ENCODE measurements at places on chromosomes 2 and 18.

DNA sequence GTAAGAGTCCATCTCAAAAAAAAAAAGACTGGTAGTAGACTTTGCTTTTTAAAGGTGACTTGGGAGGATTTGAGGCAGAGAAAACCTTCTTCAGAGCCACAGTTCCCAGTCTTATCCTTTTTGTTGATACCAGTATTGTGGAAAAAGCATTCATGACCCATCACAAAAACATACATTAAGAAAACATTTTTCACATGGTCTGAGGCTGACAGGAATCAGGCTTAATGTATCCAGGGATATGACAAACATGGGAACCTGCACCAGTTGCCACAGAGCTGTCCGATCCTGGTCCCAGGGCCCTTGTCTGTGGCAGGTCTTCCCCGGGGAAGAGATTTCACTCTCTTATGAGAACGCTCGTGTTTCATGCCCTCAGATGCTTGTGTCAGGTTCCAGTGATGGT lies 21.8 kb downstream of the SPTBN1 start:
- DNase-seq, result no peak

GRCh38 chr2:44367591-44367990 lies 5.8 kb downstream of the CAMKMT start:
- DNase-seq, result no peak

- no peak for DNase-seq
Observed at GRCh38 chr18:75154997-75155396, 53.9 kb downstream of the PTGR3 start.

- DNase-seq, result no peak
Observed at GRCh38 chr2:219446101-219446504, 11.5 kb downstream of the SPEG start.

- no peak for DNase-seq
Observed at GRCh38 chr2:17517481-17518211, 594 bp downstream of the RAD51AP2 start.

- no peak for DNase-seq
Observed at GRCh38 chr2:149112713-149113112, 74.2 kb downstream of the LYPD6B start.

DNA sequence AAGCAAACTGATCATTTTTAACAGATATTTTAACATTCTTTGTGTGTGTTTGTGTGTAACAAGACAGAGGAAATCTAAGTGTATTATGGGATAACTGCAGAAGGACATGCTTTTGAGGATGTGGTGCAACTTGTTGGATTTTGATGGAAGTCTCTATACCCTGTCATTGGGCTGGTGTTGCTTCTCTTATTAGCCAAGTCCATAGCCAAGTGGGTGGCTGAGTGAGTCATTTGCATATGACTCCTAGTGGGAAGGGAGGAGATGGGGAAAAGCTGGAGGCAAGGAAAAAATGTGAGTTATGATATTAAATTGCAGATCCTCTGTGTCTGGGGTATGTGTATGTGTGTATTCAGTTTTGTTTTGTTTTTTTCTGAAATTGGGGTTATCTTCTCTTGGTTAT lies 879.9 kb downstream of the DCC start:
- DNase-seq, result no peak

GRCh38 chr18:59249199-59249774 lies 24.0 kb downstream of the RAX start:
- peak; percentile 78 for DNase-seq

DNA sequence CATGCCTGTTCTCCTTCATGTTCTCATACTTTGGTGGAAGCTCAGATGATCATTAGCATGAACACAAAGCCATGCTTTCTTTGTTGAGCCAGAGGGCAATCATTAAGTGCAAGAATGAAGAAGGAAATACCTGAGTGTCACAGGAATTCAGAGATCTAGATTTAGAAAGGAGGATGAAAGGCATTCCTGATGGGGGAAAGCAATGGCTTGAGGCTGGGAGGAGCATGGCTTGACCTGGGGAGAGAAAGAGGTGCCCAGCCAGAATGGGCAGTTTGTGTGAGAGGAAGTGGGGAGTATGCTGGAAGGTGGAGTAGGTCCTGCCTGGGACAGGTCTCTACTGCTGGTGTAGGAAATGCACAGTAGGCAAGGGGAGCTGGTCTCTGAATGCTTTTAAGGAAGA lies 35.1 kb downstream of the SLC4A3 start:
- DNase-seq, result no peak

DNA sequence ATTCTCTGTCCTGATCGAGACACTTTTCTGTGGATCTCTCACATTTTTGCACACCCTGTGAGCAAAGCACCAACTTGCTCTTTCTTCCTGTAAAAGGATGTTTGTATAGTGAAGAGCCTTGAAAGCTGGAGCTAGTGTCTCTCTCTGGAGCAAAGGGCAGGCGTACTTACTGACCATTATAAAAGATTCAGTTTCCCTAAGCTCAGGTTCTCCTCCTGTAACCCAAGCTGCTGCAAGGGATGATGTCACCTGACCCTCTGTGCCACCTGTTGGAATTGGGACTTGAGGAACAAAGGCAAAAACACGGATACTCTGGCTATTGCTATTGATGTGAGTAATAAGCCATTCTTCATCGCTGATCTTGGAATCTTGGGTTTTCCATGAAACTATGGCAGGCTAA lies 52.6 kb upstream of the NEMP2 start:
- no peak for DNase-seq

- no peak for DNase-seq
Observed at GRCh38 chr2:146363731-146364130, 1481.1 kb upstream of the ACVR2A start.

DNA sequence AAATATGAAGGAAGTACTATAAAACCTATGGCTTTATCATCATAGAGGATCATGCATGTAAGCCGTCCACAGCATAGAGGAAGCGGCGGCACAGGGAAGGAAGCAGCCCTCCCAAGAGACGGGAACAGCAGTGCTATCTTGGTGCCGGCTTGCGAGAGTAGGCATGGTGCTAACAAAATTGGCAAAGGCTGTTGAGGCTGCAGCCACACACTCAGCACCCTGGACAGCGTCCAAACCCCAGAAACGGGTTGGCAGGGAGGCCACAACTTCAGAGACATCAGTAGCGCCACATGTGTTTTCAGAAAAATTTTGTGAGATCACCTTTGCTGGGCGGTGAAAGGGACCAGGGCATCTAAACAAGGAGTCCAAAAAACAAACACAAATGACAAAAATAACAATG lies 37.7 kb downstream of the NETO1 start:
- no peak for DNase-seq

DNA sequence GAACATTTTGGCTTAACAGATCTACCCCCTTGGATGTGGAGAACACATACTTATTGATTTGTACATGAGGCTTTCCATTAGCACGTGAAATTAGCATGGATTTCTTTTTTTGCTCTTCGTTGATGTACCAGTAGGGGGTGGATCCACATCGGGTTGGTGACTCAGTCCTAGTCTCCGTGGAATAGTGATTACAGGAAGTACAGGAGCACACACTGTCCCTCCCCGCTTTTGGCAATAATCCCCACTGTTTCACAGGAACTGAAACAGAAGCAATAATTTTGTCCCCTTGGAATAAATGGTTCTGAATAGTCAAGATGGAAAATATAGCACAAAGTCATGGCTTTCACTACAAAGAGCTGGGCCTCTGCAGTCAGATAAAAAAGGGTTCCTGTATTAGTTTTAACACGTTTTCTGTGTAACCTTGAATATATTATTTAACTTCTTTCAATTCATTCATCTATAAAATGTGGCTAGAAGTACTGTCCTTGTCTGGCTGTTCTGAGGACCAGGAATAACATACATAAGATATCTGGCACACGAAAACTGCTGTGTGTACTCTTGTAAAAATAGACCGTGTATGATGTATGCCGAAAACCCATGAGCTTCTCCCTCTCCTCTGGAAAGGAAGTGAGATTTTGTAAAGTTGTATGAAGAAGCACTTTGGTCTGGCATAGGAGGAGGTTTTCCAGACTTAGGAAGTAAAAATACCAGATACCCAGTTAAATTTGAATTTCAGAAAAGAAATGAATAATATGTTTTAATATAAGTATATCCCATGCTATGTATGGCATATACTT lies 229.2 kb downstream of the GALR1 start:
- peak; percentile 6 for DNase-seq

- DNase-seq, result peak; percentile 26
Observed at GRCh38 chr2:229137639-229138038, 133.4 kb downstream of the PID1 start.

DNA sequence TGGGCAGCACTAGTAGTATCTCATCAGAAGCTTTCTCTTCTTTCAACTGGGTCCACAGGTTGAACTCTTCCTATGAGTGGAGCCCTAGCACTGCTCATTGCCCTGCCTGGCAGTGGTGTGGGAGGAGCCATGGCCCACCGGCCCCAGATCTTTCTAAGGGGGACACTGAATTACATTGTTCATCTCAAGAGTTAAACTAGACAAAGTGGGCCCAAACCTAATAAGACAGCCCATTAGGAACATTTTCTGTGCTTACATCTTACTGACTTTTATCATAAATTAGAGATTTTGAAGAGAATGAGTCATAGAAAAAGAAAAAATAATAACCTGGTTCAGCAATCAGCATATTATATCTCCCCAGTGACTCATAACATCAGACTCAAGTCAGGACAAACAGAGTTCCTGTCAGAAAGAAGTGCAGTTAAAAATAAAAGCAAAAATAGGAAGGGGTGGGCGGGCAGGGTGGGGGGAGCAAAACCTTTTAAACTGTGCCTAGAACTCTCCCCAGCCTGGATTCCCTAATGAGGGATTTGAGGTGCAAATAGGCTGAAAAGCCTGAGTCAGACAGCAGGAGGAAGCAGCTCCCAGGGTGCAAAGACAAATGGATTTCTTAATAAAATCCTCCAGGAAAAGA lies 161.6 kb upstream of the TRIB2 start:
- DNase-seq, result no peak

GRCh38 chr2:232927793-232928550 lies 57.9 kb downstream of the SNORC start:
- peak; percentile 15 for DNase-seq

GRCh38 chr2:200397785-200398184 lies 91.3 kb downstream of the SPATS2L start:
- DNase-seq, result no peak

GRCh38 chr2:49288902-49289700 lies 134.8 kb upstream of the FSHR start:
- no peak for DNase-seq

DNA sequence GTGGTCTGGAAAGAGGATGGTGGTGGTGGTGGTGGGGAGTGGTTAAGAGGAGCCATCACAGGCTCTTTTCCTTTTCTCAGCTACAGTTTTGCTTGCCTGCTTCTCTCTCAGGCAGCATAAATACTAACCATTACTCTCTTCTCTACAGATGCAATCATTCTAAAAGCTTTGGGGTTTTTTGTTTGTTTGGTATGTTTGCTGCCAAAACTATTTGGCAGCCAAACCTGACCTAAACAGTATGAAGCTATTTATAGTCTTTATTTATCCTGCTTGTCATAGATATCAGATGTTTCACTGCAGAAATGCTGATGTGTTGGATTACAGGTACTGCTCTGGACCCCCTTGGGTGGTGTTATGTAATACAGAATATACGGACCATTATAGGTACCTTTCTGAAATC lies 15.3 kb downstream of the SIX3 start:
- DNase-seq, result no peak

- DNase-seq, result no peak
Observed at GRCh38 chr2:41119489-41119888, 667.6 kb upstream of the SLC8A1 start.

DNA sequence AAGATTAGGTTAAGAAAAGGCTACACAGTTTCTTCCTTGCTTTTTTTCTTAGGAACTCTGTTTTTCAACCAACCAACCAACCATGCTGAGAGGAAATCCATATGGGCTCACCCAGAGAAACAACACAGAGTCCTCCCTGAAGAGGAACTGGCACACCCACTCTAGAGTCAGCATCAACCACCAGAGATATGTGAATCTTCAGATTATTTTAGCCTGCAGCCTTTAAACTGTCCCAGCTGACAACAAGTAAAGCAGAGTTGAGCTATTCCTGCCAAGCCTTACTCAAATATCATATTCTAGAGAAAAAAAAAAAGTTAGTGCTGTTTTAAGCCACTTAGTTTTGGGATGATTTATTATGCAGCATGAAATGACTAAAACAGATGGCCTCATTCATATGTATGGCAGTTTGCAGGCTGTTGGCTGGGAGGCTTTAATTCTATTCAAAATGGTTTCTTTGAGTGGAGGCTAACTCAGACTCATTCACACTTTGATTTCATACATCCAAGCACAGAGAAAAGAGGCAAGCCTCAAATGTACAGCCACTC lies 1637.7 kb upstream of the LRRTM1 start:
- no peak for DNase-seq

DNA sequence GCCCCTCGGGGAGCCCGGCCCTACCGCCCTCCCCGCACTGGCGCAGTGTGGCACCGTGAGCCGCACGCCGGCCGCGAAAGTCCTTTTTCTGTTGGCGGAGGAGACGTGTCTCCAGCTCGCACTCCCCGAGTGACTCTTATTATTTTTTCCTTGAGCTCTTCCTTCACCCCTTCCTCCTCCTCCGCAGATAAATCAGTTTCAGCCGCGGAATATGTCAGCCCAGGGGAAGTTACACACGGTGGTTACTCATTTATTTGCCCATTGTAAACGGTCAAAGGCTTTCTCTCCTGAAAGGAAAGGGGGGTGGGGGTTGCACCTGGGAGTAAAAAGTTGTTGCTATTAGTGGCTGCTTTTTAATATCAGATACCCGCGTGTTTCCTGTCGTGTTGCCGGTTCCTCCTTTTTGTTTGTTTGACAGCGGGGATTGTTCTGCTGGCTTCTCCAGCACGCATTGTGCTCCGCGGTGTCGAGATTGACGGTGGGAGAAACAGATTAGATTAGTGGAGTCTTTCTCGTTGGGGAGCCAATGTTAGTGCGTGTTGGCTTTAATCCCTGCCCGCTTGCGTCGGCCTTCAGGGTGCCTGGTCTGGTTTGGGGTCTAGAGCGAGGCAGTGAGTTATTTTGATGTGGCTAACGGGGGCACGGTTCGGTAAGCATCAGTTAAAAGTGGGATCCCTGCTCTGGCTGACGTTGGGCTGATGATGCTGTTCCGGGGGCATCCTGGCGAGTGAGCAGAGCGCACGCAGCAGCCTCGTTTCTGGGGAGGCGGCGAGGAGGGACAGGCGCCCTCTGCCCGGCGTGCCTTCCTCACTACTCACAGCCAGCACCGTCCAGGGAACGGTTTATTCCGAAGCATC lies 1.6 kb downstream of the CRIM1 start:
- DNase-seq, result no peak

DNA sequence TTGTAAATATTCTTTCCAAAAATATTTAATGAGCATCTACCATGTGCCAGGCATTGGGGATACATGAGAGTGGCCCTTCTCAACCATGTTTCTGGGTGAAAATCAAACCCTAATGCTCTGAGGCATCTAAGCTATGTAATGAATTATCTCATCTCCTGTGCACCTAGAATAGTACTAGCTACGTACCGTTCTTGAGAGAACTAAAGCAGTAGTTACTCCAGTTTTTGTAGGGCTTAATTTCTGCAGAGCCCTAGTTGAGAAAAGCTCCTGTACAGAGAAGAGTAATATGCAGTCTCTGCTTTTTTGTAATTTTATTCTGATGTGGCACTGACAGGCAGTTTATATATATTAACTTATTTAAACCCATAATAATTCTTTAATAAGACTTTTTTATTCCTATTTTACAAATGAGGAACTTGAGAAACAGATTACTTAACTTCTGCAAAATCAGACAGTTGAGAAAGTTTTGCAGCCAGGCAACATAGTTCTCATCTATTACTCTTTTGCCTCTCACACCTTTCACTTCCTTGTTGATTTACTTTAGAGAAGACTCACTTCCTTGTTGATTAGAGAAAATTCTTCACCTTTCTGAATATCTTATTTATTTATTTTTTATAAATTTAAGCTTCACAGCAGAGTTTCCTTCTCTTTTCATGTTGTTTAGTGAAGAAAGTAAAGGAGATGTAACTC lies 3.1 kb downstream of the SPOPL start:
- no peak for DNase-seq

All from NCI-H774 (cell line).